ENCODE measurements at places on chromosomes 7 and 10. TPM values are rescaled to one million over a fixed set of nuclear protein-coding genes. Genes with fewer than 3 reads are reported as not detected.

- no peaks in the 10 kb centered on the region for H3K27me3 ChIP-seq
- H3K4me1 ChIP-seq, result peaks cover 19% of the 10 kb centered on the region
- no peak for DNase-seq
- H3K4me3 ChIP-seq, result no peak overlapping the region
- H3K27ac ChIP-seq, result no peak overlapping the region
Measured at GRCh38 chr10:77045085-77045484, 592.5 kb downstream of the KCNMA1 start.

GRCh38 chr10:58950618-58951017, 225.8 kb upstream of the PHYHIPL start:
- peak; percentile 78 for DNase-seq
- no peak overlapping the region for H3K27ac ChIP-seq
- peaks cover 25% of the 10 kb centered on the region for H3K4me1 ChIP-seq
- H3K4me3 ChIP-seq, result no peak overlapping the region
- no peaks in the 10 kb centered on the region for H3K36me3 ChIP-seq
- H3K27me3 ChIP-seq, result no peaks in the 10 kb centered on the region

DNA sequence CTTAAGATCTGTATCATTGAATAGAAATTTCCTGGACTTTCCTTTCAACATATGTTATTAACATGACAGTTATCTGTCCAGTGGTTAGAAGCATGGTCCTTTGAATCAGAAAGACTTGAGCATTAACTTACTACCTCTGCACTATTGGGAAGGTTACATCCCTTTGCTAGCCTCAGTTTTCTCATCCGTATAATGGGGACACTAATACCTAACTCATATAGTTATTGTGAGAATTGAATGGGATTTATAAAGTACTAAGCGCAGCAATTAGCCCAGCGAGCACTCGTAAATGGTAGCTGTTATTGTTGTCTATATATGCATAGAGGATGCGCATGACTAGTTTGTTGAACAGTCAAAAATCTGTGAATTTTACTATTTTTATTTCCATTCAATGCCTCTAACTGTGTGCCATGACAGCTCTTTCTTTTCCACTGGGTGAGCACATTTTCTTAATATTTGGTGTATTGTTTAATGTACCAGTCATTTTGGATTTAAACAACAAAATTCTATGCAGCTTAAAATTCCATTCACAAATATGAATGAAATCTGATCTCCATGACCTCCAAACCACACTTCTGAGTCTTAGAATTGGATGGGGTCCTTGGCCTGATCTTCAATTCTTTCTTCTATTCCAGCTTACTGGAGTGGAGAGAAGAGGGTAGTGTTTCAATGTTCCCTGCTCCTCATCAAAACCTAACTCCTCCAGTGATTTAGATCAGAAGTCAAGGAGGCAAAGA, 65.0 kb downstream of the CACNB2 start:
- no peaks in the 10 kb centered on the region for H3K27me3 ChIP-seq
- no peak overlapping the region for H3K4me3 ChIP-seq
- DNase-seq, result no peak
- no peaks in the 10 kb centered on the region for H3K4me1 ChIP-seq

CDK14 gene
- 8.2 TPM for total RNA-seq

DNA sequence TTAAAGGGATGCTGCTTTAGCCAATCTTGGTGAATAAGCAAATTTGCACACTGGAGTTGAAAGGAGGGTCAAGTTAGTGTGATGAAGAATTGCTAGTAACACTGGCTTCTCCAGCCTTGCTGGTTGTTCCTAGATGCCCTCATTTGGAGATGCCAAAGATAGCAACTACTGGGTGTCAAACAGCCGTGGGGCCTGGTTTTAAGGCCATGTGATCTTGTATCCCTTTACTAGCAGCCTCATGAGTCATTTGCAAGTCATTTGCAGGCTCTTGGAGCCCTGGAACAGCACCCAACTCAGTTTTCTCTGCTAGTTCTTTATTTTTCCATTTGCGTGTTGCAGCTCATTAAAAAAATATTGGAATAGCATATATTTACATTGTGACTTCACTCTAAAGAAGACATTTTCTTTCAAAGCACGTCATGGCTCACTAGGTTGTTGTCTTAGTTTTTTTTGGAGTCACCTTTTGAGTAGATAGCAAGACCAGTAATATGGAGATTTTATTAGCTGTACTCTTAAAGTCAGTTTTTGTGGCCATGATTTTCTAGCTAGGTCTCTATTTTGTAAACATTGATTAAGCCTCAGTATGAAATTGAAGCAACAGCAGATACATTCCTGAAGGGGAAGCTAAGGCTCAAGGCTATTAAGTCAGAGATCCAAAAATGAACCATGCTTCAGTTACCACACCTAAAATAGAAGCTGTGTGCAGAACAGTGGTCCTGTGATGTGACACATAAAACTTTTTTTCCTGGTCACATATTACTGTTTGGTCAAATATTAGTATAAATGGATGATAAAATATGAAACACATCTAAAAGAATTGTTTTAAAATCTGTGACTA, 1.3 kb downstream of the LSMEM1 start:
- no peaks in the 10 kb centered on the region for H3K27me3 ChIP-seq
- no peak overlapping the region for H3K4me3 ChIP-seq
- DNase-seq, result peak; percentile 85
- peak overlapping the region; percentile 89 for H3K27ac ChIP-seq
- 0 out of 2 replicates have a peak, but pooled peaks cover 4% of the 10 kb centered on the region for H3K36me3 ChIP-seq

DNA sequence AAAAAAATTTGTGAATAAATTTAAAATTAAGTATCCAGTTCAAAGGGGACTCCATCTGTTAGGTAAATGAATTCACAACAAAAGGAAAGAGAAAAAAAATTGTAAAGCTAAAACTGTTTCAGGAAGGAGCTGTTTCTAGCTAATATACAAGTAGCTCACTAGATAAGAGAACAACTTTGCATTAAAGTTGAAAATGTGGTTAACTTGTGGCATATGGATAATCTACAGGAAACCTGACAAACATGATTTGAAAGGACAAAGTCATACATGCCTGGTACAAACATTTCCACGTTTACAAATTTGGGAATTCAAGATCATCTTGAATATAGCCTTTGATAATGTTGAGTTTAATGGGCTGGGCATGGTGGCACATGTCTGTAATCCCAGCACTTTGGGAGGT, 8.9 kb downstream of the NT5C3A start:
- no peak overlapping the region for H3K4me3 ChIP-seq
- H3K27ac ChIP-seq, result no peak overlapping the region
- DNase-seq, result no peak
- H3K36me3 ChIP-seq, result no peaks in the 10 kb centered on the region
- H3K27me3 ChIP-seq, result no peaks in the 10 kb centered on the region

DNA sequence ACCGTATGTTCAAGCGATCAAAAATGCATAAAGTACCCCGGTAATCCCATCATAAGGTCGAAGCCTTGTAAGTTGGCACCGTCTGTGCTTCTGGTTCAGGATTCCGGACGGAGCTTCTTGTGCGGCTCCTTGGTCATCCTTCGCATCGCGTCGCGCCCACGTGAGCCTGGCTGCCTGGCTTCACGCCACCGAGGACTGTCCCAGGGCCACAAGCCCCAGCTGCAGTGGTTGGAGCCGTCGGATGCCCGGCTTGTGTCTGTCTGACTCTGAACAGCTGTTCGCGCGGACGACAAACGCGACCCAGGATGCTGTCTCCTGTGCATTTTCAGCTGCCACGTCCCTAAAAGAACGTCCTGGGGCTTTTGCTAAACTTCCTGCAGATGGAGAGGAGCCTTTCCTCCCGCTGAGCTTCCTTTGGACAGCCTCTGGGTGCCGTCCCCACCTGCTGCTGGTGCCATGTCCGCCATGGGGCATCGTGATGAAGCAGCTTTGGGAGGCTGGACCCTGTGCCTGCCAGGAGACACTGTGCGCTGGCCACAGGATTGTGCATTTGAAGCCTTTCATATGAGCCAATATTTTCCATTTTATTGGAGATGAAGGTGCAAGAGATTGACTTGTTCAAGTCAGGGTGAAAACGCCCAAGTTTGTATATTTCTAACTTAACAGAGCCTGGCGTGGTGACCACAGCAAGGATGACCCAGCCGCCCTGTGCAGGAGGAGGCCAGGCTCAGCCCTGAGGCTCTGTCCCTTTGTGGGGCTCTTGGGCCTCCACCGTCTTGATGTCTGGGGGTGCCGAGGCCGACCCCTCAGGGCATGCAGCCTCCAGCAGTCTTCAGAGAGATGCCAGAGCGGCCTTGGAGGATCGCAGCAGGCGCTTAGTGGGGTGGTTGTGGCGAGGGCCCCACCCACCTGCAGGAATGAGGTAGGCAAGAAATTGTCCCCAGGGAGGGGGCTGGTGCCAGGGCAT, 6.7 kb upstream of the JAKMIP3 start:
- no peaks in the 10 kb centered on the region for H3K4me1 ChIP-seq
- H3K36me3 ChIP-seq, result no peaks in the 10 kb centered on the region
- no peaks in the 10 kb centered on the region for H3K27me3 ChIP-seq
- no peak for DNase-seq
- no peak overlapping the region for H3K4me3 ChIP-seq

NAT16 gene
- total RNA-seq, result not detected

BAIAP2L1 gene
- total RNA-seq, result 30.5 TPM

Measured in PC-3 (cell line).